ENCODE measurements at places on chromosomes 4 and X.
A peak's percentile ranks its signal among the peaks of the same experiment; 100 is the strongest.

DNA sequence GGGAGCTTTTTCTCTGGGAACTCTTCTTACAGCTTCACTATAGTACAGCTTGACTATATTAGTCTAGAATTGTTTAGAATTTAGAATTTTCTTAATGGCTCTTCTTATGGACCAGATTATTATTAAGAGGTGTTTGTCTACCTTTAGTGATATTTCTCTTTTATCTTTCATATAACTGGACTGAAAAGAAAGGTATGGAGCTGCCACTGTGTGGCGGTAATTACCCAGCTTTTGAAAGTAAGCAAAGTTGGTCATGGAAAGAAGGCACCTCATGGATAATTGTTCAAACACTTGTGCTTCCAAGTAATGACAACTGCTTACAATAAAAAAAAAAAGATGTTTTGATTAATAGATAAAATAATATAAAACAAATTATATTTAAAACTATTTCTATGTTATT lies 1112.5 kb downstream of the TECRL start:
- no peak for DNase-seq

- no peak for DNase-seq
Observed at GRCh38 chr4:113505044-113505443, 256.5 kb downstream of the CAMK2D start.

GRCh38 chr4:152011469-152011868 lies 250.7 kb upstream of the GATB start:
- no peak for DNase-seq

- no peak for DNase-seq
Observed at GRCh38 chrX:2934715-2935710, 5.9 kb upstream of the ARSD start.

- no peak for DNase-seq
Observed at GRCh38 chrX:113548308-113549015, 707.8 kb upstream of the AMOT start.

DNA sequence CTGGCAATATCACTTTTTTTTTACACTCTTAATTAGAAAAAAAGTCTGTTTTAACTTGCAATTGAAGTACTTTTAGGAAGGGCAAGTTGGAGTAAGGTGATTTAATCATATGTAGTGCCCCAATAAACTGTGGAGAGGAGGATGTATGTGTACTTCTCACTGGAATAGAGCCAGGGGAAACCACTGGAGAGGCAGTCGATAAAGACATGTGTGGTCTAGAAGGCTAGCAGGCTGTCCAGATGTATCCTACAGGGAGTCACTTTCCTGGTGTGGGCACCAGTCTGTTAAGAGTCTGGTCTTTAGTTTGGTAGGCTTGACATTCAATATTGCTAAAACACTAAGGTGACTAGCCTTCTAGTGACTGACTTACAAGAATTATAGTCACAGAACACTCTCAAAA lies 9.6 kb upstream of the SGMS2 start:
- DNase-seq: no peak

- DNase-seq: peak; percentile 4
Observed at GRCh38 chr4:7075962-7076695, 8.3 kb upstream of the GRPEL1 start.
